Large intestine (tissue), 12 donors: ENCODE measurements at places on chromosomes 2 and 18.

GRCh38 chr18:63402246-63403162 lies 19.8 kb downstream of the VPS4B start:
- no peak overlapping the region for H3K4me3 ChIP-seq
- H3K4me1 ChIP-seq, result no peaks in the 10 kb centered on the region
- no peak overlapping the region for H3K27ac ChIP-seq

DNA sequence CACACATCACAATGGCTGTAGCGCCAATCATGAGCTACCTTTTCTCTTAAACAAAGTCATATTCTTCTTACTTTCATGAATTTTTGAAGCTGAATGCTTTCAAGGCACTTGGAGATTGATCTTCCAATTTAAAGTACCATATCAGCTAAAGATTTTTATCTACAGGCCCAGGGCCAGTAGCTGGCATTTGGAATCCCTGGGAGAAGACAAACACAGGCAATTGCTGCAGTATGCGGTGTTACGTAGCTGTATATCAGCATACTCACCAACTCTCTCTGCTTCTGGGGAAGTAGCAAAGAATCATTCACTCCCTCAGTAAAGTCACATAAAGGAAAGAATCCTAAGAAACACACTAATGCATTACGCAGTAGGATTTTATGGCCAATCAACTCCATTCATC lies 202.3 kb downstream of the DLGAP1 start:
- no peak overlapping the region for H3K27ac ChIP-seq
- H3K36me3 ChIP-seq, result no peaks in the 10 kb centered on the region
- no peak overlapping the region for H3K4me3 ChIP-seq
- H3K27me3 ChIP-seq, result no peaks in the 10 kb centered on the region

DNA sequence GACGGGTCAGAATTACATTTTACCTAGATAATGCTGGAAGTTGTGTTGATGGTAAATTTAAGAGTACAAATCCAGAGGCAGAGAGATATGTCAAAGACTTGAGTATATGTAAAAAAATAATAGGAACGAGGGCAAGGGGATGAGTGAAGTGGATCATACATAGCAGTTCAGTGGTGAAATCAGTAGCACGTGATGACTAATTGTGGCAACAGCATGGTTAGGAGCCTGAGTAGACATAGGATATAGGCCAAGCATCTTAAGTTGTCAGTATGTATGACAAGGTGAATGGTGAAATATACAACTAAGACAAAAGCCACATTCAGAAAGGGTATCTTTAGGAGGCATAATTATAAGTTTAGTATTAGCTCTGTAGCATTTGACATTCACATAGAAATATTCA lies 826.5 kb upstream of the PIK3C3 start:
- no peak overlapping the region for H3K27ac ChIP-seq
- no peaks in the 10 kb centered on the region for H3K36me3 ChIP-seq
- no peaks in the 10 kb centered on the region for H3K4me1 ChIP-seq
- H3K4me3 ChIP-seq, result no peak overlapping the region
- no peaks in the 10 kb centered on the region for H3K27me3 ChIP-seq

- H3K4me1 ChIP-seq, result peaks cover 5% of the 10 kb centered on the region
- H3K4me3 ChIP-seq, result no peak overlapping the region
- no peaks in the 10 kb centered on the region for H3K27me3 ChIP-seq
- DNase-seq, result peak; percentile 8
- H3K36me3 ChIP-seq, result no peaks in the 10 kb centered on the region
Observed at GRCh38 chr2:110991911-110992310, 128.8 kb upstream of the BCL2L11 start.

- no peak overlapping the region for H3K27ac ChIP-seq
- peaks cover 2% of the 10 kb centered on the region for H3K4me1 ChIP-seq
- no peaks in the 10 kb centered on the region for H3K27me3 ChIP-seq
- no peak overlapping the region for H3K4me3 ChIP-seq
- peaks cover 19% of the 10 kb centered on the region for H3K36me3 ChIP-seq
Observed at GRCh38 chr2:232027530-232027929, 66.0 kb downstream of the DIS3L2 start.

- H3K27me3 ChIP-seq, result no peaks in the 10 kb centered on the region
- no peak for DNase-seq
- peaks cover 60% of the 10 kb centered on the region for H3K4me1 ChIP-seq
- H3K36me3 ChIP-seq, result peaks cover 16% of the 10 kb centered on the region
- peak overlapping the region; percentile 94 for H3K27ac ChIP-seq
Observed at GRCh38 chr2:69770747-69771146, 28.8 kb downstream of the ANXA4 start.

DNA sequence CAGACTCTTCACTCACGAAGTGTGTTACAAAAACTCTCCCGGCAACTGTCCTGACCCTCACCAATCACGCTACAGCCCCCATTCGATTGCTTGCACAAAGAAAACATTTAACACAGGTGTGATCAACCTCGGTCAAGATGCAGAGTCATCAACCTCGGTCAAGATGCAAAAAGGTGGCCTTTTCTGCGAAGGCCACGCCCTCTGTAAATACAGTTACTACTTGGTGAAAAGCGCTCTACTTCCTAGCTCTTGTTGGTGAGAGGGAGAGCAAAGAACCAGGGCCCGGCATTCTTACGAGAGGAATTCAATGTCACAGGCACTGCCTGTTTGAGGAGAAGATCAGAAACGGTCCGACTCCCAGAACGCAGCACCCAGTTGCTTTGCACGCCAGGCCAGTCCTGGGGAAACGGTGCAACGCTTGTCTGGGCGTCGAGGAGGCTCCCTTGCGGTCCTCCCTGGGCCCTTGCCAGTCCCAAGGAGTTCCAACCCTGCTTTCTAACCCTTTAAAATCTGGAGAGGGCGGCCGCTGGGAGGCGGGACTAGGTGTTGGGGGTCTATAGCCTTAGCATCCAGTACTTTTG lies 1.9 kb downstream of the PIEZO2 start:
- peak; percentile 60 for DNase-seq
- H3K4me3 ChIP-seq, result peak overlapping the region; percentile 61
- H3K27ac ChIP-seq, result peak overlapping the region; percentile 32
- H3K27me3 ChIP-seq, result peaks cover 25% of the 10 kb centered on the region
- H3K4me1 ChIP-seq, result peaks cover 16% of the 10 kb centered on the region
- peaks cover 2% of the 10 kb centered on the region for H3K36me3 ChIP-seq

GRCh38 chr2:233025706-233026105 lies 6.8 kb upstream of the NEU2 start:
- no peak for DNase-seq
- H3K4me3 ChIP-seq, result no peak overlapping the region
- no peaks in the 10 kb centered on the region for H3K4me1 ChIP-seq
- no peaks in the 10 kb centered on the region for H3K36me3 ChIP-seq
